ENCODE measurements at places on chromosomes 5 and 9.

DNA sequence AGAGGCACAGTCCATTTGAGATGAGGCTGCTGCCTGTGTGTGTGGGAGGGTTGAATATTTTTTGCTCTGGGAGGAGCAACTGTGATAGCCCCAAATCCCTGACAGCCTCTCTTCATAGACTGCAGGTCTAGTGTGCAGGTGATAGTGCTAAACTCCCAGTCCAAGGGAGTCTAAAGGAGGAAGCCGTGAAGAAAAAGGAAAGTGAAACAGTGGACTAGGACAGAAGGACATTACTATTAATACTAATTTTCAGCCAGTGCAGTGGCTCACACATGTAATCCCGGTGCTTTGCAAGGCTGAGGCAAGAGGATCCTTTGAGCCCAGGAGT, 295.0 kb downstream of the PDE4D start:
- DNase-seq, result no peak

DNA sequence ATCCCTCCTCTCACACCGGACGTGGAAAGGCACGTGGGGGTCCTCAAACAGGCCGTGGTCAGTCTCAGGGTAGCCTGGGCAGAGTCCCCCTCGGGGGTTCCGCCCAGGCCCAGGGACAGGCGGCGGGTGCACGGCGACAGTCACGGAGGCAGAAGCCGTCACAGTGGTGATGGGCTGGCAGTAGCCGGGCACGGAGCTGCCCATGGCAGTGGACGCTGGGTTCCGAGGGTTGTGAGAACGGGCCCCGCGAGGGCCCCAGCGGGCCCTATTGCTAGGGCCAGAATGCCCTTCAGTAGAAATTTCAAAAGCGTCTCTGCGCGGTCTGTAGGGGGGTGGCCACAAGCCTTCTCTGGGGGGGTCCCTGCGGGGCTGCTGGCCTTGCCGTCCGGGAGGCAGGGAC, 69.8 kb downstream of the PTCH1 start:
- no peak for DNase-seq

DNA sequence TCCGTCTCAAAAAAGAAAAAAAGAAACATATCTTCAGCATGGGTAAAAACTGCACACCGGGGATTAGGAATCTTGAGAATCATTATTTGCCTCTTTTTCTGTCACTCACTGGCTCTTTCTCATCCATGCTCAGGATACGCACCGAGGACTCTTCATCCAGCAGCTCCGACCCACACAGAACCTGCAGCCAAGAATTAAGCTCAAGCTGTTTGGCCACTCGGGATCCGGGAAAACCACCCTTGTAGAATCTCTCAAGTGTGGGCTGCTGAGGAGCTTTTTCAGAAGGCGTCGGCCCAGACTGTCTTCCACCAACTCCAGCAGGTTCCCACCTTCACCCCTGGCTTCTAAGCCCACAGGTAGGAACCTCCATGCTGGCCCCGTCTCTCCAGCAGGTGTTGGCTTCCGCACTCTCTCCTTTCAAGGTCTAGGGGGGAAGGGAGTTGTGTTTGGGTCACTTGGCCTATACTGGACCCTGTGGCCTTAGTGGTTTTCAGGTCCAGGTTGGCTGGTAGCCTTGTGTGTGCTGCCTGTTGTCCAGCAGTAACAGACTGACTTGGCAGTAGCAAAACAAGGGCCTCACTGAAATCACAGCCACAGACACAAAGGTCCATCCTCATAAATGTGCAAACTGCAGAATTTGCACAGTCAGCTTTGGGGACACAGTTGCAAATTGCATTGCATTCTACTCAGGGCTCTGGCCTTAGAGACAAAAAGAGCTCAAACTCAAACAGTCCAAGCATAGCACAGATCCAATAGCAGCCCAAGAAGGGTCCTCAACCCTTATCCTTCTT, 44.5 kb upstream of the CTSL start:
- no peak for DNase-seq

DNA sequence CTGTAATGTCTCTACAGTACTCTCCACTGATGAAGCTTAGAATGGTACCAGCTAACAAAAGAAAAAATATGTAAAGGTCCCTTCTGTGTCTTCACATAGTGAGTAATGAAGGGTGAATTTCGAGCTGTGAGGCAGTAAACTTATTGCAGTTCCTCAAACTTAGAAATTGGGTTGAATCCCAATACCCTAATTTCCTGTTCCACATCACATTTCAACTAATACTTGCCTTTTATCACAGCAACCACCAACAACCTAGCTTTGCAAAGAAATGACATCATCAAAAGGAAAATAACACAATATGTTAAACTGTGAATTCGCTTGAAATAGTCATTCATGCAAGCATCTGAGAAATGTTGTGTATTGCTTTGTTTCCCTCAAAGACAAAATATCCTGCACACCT, 9.4 kb upstream of the TNFAIP8 start:
- DNase-seq, result no peak
